Prostate gland (tissue), 2 donors: ENCODE measurements at places on chromosomes 13 and 19. TPM values are rescaled to one million over a fixed set of nuclear protein-coding genes. Genes with fewer than 3 reads are reported as not detected.

GRCh38 chr13:29702912-29703351, 107.4 kb upstream of the SLC7A1 start:
- H3K36me3 ChIP-seq, result no peaks in the 10 kb centered on the region
- no peak overlapping the region for H3K4me3 ChIP-seq
- H3K27ac ChIP-seq, result no peak overlapping the region
- no peak for DNase-seq

Gene SEMA6B
- total RNA-seq, result 7.8 TPM

GRCh38 chr19:35717665-35718344, at the start of gene KMT2B:
Gene KMT2B, plus strand, starts transcription at chr19:35718003. Its CDS starts 16 bp downstream, at chr19:35718019.
- H3K27ac ChIP-seq, result peak within 1 kb of the TSS; percentile 78
- H3K4me3 ChIP-seq, result peak within 1 kb of the TSS; percentile 93
- peaks cover 12% of the 10 kb centered on the region for H3K36me3 ChIP-seq
- peaks cover 15% of the 10 kb centered on the region for H3K4me1 ChIP-seq

DNA sequence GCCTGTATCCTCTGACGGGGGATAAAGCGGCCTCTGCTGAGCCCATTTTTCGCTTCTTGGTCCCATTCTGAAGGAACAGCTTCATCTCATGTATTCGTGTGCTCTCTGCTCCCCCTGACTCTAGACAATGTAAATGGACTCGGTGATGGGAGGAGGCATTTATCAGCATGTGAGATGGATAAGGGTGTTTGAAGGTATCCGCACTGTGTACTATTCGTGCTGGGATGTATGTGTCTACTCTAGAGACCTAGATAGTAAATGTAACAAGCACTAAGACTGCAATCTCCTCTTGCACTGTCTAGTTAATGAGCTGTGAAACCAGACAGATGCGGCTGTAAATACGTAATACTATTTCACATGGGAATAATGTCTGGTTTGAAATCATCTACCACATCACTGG, 134.6 kb upstream of the ARGLU1 start:
- H3K27ac ChIP-seq, result no peak overlapping the region
- no peaks in the 10 kb centered on the region for H3K36me3 ChIP-seq
- H3K4me3 ChIP-seq, result no peak overlapping the region
- H3K4me1 ChIP-seq, result no peaks in the 10 kb centered on the region
- no peaks in the 10 kb centered on the region for H3K27me3 ChIP-seq

- no peaks in the 10 kb centered on the region for H3K36me3 ChIP-seq
- no peak overlapping the region for H3K4me3 ChIP-seq
- H3K4me1 ChIP-seq, result no peaks in the 10 kb centered on the region
- no peaks in the 10 kb centered on the region for H3K27me3 ChIP-seq
- H3K27ac ChIP-seq, result no peak overlapping the region
- no peak for DNase-seq
Observed at GRCh38 chr13:78401873-78402707, 201.3 kb downstream of the POU4F1 start.

- no peak overlapping the region for H3K4me3 ChIP-seq
- H3K36me3 ChIP-seq, result no peaks in the 10 kb centered on the region
- no peak overlapping the region for H3K27ac ChIP-seq
- H3K27me3 ChIP-seq, result no peaks in the 10 kb centered on the region
- DNase-seq, result no peak
Observed at GRCh38 chr19:46928951-46929350, 68.2 kb downstream of the ARHGAP35 start.

DNA sequence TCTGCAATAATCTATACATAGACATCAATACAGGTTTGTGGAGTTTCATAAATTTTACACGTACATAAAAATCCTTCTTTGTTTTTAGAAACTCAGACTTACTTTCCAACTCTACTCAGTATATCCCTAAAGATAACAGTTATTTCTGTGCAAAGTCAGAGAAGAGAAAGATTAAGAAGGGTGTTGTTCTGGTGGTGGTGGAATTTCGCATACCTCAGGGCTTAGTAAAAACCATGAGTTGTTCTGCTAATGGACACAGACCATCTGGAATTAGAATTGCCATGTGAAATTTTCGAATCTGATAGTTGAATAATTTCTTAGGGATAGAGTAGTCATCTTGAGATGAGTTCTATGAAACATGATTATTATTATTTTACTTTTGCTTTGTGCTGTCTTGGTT, 102.7 kb downstream of the ZAR1L start:
- no peaks in the 10 kb centered on the region for H3K36me3 ChIP-seq
- H3K27me3 ChIP-seq, result no peaks in the 10 kb centered on the region
- H3K4me1 ChIP-seq, result no peaks in the 10 kb centered on the region
- no peak overlapping the region for H3K27ac ChIP-seq

- no peaks in the 10 kb centered on the region for H3K4me1 ChIP-seq
- H3K4me3 ChIP-seq, result no peak overlapping the region
- H3K27ac ChIP-seq, result no peak overlapping the region
- no peaks in the 10 kb centered on the region for H3K36me3 ChIP-seq
- DNase-seq, result no peak
Observed at GRCh38 chr13:85166891-85167290, 632.3 kb downstream of the SLITRK6 start.

Gene PEAK3
- total RNA-seq, result 0.27 TPM

DNA sequence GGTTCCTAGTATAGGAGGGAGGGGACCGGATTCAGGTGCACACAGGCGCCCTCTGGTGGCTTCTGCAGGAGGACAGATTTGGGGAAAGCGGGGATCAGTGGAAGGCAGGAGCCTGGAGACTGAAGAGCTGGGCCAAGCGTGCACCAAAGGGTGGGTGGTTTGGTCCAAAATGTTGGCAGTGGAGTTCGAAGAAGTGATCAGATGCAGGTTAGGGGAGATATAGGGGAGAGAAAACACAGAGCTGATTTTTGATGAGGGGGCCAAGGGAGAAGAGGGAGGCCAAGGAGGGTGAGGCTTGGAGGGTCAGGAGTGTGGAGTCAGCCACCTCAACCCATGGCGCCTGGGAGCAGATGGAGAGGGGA, 6.8 kb upstream of the CARM1 start:
- H3K4me3 ChIP-seq, result no peak overlapping the region
- H3K27ac ChIP-seq, result no peak overlapping the region
- no peaks in the 10 kb centered on the region for H3K27me3 ChIP-seq
- peak; percentile 83 for DNase-seq

- no peak for DNase-seq
- H3K36me3 ChIP-seq, result no peaks in the 10 kb centered on the region
- H3K27me3 ChIP-seq, result no peaks in the 10 kb centered on the region
- no peak overlapping the region for H3K4me3 ChIP-seq
- H3K4me1 ChIP-seq, result no peaks in the 10 kb centered on the region
- peak overlapping the region; percentile 58 for H3K27ac ChIP-seq
Observed at GRCh38 chr13:113022745-113023574, 53.9 kb downstream of the MCF2L start.

DNA sequence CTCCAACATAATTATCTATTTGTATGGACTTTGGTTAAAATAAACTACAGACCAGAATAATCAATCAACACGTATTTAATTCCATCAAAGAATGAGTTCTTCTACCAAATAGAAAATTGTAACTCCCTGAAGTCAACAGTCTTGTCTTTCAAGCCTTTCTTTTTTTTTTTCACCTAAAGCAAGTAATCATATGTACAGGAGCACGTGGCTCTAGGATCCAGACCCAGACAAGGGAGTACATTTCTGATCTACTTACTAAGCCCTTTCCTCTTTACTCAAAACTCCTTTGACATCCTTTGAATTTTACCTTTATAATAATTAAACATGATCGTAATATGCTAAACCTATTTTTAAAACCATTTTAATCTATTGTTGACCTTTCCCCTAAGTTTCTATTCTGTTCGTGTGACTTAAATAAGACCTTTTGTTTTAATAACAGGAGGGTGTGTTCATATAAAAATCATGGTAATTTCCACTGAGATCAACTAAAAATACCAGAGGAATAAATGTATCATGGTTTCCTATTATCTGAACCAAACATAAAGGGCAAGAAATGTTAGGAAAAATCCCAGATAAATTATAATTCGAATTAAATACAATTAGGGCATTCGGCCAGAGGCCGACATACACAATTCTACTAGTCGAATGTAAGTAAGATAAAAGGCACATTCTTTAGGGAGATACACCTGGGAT, 1.7 kb downstream of the SLC7A1 start:
- no peaks in the 10 kb centered on the region for H3K36me3 ChIP-seq
- H3K27ac ChIP-seq, result no peak overlapping the region
- no peak for DNase-seq

DNA sequence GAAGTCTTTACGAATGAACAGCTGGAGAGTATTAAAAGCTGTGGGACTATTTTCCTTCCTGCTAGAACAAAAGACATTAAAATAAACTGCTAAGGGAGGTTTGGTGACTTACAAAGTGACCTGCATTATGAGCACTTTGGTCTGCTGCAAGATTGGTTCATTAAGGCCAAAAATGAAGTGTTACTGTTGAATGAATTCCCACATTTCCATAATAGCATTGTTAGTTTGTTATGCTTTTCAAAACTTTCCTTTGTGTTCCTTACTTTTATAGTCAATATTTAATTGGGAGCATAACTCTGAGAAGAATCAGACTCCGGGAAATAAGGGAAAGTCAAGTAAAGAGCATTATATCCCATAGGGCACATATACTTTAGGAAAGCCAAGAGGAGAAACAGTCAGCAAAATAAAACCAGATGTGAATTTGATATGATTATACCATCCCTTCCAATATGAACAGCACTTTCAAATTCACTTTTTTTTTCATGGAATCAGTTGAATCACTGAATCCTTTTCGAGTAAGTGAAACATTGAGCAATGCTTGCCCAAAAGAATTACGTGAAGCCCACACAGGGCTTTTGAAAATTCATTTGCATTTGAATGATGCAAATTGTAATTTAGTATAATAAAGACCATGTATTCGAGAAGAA, 112.6 kb downstream of the KCTD12 start:
- H3K27me3 ChIP-seq, result no peaks in the 10 kb centered on the region
- no peak overlapping the region for H3K4me3 ChIP-seq
- no peak for DNase-seq
- H3K4me1 ChIP-seq, result no peaks in the 10 kb centered on the region
- H3K36me3 ChIP-seq, result no peaks in the 10 kb centered on the region

DNA sequence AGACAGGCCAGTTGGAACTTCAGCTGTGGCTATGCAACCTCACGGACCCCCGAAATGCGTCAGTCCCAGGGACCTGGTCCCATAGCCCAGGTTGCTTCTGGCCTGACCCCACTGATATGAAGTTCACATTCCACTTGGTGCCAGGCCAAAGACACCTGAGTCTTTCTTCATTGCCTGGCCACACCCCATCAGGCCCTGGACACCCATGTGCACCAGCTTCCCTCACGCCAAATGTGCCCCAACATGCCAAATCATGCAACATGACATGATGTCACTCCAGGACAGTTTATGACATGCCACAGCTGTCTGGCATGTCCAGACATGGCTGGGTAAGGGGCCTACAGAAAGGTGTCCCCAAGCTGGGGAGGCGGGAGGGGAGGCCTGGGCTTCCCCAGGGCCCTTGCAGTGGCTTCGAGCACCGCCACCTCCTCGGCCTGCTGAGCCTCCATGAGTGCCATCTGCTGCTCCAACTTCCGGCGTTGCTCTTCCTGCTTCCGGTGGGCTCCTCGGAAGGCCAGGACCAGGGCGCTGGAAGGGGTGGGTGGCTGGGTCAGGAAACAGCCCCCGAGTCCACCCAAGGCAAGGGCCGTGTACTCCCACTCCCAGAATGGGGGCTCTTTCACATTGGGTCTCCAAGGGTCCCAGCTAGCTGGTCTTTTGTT, 4.3 kb upstream of the NR2F6 start:
- no peaks in the 10 kb centered on the region for H3K27me3 ChIP-seq
- no peaks in the 10 kb centered on the region for H3K36me3 ChIP-seq
- DNase-seq, result no peak

DNA sequence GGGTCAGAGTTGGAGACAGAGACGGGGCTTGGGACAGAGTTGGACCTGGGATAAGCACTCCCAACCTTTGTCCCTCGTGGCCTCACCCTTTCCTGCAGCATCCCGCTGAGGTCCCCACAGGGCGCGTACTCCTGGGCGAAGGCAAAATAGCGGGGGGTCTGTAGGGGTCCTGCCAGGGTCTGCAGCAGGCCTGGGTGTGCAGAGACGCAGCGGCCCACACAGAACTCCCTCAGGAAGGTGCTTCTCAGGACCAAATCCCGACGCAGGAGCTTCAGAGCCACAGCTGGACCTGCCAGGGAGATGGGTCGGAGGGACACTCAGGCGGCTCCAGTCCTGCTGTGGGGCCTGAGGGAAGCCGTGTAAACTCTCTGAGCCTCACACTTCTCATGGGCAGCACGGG, 1.3 kb downstream of the SBK3 start:
- H3K36me3 ChIP-seq, result no peaks in the 10 kb centered on the region
- H3K4me3 ChIP-seq, result no peak overlapping the region
- no peak overlapping the region for H3K27ac ChIP-seq
- H3K27me3 ChIP-seq, result no peaks in the 10 kb centered on the region
- no peaks in the 10 kb centered on the region for H3K4me1 ChIP-seq

DNA sequence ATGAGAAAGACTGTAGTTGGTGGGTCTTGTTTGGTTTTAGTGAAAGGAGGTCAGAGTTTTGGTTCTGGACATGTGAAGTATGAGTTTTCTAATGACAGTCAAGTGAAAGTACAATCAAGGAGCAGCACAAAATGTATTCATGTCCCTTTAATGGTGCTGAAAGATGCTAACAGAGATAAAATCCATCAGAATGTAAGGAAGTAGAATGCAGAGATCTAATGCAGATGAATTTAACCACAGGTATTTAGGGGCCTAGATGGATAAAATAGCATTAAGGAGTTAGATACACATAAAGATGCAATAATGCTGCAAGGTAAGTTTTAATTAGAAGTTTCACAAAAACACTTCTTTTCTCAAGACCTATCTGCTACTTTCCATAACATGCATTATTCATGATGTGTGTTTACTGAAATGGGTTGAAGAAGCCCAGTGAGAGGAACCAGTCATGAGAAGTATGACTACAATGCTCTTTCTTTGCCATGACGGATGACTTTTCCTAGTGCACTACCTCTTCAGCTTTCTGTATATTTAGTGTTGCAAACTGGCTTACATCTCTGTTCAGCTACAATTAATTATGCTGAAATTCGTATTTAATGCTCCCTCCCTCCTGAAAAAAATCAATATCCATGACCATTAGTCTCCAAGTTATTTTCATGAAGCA, 222.9 kb upstream of the HTR2A start:
- H3K27ac ChIP-seq, result no peak overlapping the region
- H3K36me3 ChIP-seq, result no peaks in the 10 kb centered on the region
- no peaks in the 10 kb centered on the region for H3K4me1 ChIP-seq
- H3K27me3 ChIP-seq, result no peaks in the 10 kb centered on the region
- DNase-seq, result no peak
- H3K4me3 ChIP-seq, result no peak overlapping the region

Gene BRME1
- total RNA-seq, result 2.0 TPM

Gene RNF225
- 0.62 TPM for total RNA-seq
